ENCODE measurements at places on chromosomes 4 and X. TPM values are rescaled to one million over a fixed set of nuclear protein-coding genes. Genes with fewer than 3 reads are reported as not detected.
A peak's percentile ranks its signal among the peaks of the same experiment; 100 is the strongest.

GRCh38 chrX:56281789-56282188, 49.6 kb downstream of the KLF8 start:
- DNase-seq: peak; percentile 66

DNA sequence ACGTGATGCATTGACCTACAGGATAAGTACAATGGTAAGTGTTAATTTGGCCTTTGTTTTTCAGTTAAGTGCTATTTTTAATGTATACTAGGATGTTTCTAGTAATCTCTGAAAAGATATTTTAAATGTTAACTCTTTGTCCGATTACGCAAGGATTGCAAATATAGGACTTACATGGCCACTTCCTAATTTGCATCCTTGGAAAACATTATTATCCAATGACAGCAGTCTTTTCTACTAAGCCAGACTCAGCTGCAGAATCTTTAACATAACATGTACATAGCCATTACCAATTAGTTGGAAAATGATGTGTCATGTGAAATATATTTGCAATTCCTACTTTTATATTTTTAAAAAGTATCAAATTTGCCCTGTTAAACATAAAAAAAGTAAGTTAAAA, 124.7 kb downstream of the MID1 start:
- no peak for DNase-seq

DNA sequence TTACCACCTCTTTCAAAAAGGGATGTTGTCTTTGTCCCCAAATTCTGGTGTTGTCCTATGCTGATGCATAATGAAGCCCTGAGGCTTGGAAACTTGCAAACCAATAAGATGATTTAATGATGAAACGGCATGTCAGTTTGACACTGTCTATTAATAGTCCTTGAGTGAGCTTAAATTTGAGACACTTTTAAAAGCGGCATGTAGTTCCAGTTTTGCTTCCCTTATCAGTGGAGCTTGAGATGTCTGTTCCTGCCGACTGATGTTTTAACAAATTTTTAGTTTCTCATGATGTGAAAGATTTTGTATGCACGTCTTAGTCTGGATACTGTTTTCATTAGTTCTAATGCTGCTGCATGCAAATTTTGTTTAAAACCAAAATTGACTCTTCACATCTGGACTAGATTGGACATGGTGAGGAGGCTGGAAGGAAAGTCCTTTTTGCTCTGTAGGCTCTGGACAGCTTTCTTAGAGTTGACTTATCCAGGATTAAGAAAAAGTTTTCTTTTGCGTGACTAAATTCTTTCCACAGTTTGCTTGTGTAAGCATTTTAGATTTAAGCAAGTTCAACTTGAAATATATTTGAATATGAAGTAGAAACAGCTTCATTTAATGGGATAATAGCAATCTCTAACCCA, 11.7 kb downstream of the C1GALT1C1 start:
- DNase-seq: peak; percentile 42

DNA sequence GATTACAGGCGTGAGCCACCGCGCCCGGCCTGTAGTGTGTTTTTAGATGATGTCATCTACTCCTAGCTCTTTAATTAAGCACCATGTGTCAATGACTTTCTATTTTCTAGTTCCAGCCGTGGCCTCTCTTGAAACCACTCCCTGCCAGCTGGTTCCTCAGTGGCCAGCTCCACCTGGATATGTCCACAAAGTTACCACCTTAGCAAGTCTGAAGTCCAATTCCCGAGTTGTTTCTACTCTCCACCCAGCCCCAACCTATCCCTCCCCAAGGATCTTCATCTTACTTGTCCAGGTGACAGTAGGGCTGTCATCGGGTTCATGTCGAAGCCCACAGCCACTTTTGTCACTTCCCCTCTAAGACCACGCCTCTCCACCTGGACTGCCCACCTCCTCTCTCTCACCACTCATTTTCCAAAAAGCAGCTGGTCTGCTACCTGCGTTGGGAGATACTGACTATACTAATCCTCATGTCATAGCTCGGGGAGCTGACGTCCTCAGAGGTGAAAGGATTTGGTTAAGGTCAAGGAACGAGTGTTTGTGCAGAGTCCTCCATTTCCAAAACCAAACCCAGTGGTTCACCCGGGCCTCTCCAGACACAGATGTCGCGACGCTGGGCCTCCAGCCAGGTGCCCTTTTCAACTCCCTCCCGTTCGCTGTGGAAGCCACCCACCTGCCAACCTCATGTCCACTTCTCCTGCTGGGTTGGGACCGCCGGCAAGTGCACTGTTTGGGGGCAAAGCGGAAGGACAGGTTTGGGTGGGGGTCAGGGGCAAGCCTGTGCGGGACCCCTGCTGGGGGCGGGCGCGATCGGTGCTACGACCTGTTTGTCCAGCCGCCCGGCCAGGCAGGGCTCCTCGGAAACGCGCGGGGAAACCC, 704 bp downstream of the FAM3A start:
- DNase-seq: peak; percentile 60

Gene NEUROG2
- total RNA-seq: 9.6 TPM

Gene GPC4
- not detected for total RNA-seq

DNA sequence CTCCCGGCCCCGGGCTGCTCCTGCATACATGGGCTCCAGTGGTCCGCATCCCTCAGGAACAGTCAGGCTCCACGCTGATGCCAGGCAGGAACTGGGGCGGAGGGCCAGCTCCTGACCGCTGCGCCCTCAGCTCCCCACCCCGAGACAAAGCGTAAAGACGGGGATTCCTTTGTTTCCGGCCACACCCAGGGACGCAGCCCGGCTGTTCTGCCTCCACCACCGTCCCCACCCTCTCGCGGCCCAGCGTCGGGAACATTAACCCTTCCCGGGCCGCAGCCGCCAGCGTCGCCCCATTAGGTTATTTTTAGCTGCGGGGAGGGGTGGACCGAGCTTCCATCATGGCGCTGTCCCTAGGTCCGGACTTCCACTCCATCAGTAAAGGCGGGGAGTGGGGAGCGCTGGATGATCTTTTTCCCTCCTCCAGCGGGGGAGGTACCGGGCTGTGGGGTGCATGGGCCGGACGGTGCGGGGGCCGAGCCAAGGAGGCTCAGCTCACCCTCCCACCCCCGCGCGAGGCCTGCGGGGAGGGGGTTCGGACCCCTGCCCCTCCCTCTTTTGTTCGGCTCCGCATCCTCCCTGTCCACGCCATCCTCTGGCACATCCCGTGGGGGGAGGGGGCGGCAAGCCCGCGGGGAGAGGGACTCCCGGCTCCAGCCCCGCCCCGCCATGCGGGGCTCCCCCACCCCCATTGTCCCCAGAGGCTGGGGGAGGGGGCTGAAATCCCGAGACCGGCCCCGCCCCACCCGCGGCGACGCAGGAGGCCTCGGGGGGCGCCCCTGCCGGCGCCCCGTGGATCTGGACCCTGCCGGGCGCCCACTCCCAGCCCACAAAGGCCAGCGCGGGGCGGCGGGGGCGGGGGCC, 5.3 kb downstream of the CRMP1 start:
- DNase-seq: peak; percentile 32

Gene KDR
- total RNA-seq: not detected

Gene NXF2
- not detected for total RNA-seq

- no peak for DNase-seq
Observed at GRCh38 chr4:6673660-6674499, 19.8 kb upstream of the S100P start.

GRCh38 chr4:92528541-92528940, 224.8 kb downstream of the GRID2 start:
- no peak for DNase-seq

- no peak for DNase-seq
Observed at GRCh38 chrX:23786268-23786815, 3.4 kb downstream of the SAT1 start.

Gene NIPAL1
- 3.0 TPM for total RNA-seq

Gene GUCY1A1
- total RNA-seq: 6.1 TPM

Gene KCTD8
- total RNA-seq: not detected

- no peak for DNase-seq
Observed at GRCh38 chr4:25513814-25514213, 136.8 kb downstream of the ANAPC4 start.

Gene CFAP299
- not detected for total RNA-seq

Gene DCAF4L1
- total RNA-seq: 0.36 TPM

- no peak for DNase-seq
Observed at GRCh38 chr4:59553721-59554091, 1646.4 kb upstream of the ADGRL3 start.

All from Karpas-422 (cell line).